Mesenteric fat pad (tissue), 1 donor: ENCODE measurements at places on chromosomes 16 and 17. TPM values are rescaled to one million over a fixed set of nuclear protein-coding genes. Genes with fewer than 3 reads are reported as not detected.

Gene CRHR1
- not detected for total RNA-seq

DNA sequence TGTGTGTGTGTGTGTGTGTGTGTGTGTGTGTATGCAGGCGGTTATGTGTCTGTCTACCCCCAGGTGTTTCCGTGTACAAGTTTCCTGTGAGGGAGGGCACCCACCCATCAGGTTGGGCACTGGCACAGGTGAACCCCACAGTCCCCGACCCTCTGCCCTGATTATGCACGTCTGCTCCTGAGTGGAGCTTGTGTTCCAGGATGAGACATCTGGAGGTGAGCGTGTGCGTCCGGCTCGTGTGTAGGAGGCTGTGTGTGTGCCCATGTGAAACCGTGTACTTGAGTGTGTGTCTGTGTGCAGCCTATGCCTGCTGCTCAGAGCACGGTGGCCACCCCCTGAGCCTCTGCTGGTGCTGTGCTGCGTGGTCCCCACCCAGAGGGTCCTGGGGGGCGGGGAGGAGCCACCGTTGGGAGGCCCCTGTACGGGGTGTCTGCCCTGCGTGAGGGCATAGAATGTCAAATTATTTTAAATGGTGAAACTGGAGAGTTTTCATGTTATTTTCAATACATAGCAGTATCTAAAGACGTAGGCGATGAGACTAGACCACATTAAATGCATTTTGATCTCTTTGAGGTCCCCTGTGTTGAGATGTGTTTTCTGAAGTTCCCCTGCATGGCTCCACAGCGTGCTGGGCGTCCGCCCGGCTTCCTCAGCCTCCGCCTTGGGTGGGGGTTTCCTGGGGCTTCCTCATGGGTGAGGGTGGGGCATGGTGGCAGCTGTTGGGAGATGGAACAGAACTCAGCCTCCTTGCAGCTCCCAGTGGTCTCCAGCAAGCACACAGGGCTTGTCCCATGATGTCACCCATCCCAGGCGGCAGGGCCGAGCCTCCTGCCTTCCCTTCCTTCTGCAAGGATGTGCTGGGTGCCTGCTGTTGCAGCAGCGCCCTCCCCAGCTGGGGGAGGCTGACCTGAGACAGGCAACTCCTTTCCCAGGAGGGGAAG lies 43.4 kb downstream of the KCNJ12 start:
- peak; percentile 85 for DNase-seq

DNA sequence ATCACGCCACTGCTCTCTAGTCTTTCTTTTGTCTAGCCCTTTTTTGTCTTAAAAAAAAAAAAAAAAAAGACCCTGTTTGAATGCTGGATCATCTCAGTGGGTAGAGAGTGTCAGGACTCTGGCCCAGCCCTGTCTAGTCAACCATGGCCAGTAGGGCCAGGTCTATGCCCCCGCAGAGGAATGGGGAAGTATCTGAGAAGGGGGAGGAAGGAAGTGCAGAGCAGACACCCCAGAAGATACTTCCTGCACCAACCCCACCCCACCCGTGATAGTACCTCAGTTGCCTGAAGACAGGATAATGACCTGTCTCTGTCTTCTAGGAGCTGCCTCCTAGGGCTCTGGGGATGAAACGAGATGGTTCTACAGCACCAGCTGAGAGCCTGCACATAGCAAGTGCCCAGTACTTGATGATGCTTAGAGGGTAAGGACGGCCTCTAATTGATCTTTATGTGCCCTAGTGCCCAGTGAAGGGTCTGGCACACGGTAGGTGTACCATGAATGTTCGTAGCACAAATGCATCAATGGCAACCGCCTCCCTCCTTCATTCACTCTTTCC lies 55.4 kb downstream of the ABAT start:
- DNase-seq, result no peak

DNA sequence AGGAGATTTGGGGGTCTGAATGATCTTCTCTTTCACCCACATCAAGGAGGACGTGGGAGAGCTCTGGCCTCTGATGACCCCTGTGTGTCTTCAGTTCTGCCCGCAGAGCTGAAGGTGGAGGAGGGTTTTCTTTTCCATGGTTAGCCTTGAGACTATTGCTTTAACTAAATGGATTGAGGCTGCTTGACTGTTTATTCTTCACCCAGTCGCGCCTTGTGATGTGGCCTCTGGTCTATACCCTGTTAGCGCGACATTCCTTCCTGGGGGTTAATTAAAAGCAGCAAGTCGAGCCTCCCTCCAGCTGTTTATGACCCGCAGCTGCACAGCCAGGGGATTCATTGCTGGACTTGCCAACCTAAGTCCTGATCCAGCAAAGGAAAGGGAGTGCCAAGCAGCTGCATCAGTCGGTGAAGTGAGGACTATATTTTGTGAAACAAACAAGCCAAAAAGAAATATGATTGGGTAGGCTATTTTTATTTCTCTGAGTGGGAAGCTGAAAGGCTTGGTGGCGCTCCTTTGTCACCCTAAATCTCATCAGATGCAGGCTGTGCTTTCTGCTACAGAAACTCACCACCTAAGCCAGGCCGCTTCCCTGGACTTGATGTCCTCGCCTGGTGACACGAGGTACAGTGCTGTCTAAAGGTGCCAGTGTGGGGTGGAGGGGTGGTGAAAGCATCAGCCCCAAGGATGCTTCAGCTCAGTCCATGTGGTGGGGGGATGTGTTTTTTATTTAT lies 11.0 kb upstream of the SEC14L1 start:
- DNase-seq, result no peak

DNA sequence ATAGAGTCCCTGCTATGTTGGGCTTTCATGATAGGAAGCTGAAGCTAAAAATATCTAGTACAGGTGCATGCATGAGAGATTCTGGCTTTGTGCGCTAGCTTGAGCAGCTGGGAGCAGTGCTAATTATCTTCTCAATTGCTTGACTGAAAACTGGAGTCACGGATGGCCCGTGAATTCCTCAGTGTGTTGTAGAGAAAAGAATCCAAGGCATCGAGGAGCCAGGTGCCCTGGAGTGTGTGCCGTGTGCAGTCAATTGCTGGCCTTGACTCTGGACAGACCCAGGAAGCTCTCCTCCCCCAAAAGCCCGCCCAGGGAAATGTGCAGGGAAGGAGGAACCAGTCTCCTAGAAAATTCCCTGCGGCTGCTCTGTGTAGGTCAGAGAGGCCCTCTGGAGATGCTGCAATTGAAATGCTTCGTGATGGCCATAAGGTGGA lies 14.2 kb downstream of the LGALS3BP start:
- no peak for DNase-seq

GRCh38 chr16:48960830-48961229 lies 320.8 kb downstream of the CBLN1 start:
- DNase-seq, result no peak

Gene PPP1R27
- not detected for total RNA-seq

- DNase-seq, result no peak
These were observed 450.3 kb upstream of the PSMD7 start for GRCh38 chr16:73846356-73846755.

Gene WNT9B
- total RNA-seq, result 0.74 TPM

- no peak for DNase-seq
These were observed 825 bp downstream of the BLMH start for GRCh38 chr17:30290696-30291542.

Gene PCTP
- total RNA-seq, result 22.5 TPM

- peak; percentile 57 for DNase-seq
These were observed 44.1 kb downstream of the CCDC42 start for GRCh38 chr17:8700546-8700945.

DNA sequence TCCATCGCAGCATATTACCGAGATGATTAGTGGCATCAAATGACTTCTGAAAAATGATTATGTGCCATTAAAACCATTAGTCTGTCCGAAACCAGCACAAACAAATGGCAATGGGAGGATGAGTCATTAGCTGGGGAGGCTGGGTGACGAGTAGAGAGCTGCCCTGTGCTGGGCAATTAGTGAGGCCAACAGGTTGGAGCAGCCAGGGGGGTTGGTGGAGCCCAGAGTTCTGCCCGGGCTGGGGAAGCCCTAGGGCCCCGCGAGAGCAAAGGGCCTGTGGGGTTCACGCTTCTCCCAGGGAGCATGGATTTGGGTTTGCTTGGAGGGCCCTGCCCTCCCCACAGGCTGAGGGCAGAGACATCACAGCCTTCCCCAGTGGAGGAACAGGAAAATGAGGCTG lies 152.1 kb upstream of the RPL38 start:
- DNase-seq, result no peak

Gene EVI2B
- 19.5 TPM for total RNA-seq

GRCh38 chr16:83433201-83433600 lies 374.6 kb upstream of the HSBP1 start:
- DNase-seq, result no peak

Gene NGFR
- total RNA-seq, result 42.0 TPM

Gene PPM1E
- 0.13 TPM for total RNA-seq

Gene FOXJ1
- 0.16 TPM for total RNA-seq

Gene SLC38A8
- not detected for total RNA-seq

Gene BCO1
- not detected for total RNA-seq

GRCh38 chr16:9650284-9650683 lies 531.9 kb downstream of the GRIN2A start:
- DNase-seq, result no peak

DNA sequence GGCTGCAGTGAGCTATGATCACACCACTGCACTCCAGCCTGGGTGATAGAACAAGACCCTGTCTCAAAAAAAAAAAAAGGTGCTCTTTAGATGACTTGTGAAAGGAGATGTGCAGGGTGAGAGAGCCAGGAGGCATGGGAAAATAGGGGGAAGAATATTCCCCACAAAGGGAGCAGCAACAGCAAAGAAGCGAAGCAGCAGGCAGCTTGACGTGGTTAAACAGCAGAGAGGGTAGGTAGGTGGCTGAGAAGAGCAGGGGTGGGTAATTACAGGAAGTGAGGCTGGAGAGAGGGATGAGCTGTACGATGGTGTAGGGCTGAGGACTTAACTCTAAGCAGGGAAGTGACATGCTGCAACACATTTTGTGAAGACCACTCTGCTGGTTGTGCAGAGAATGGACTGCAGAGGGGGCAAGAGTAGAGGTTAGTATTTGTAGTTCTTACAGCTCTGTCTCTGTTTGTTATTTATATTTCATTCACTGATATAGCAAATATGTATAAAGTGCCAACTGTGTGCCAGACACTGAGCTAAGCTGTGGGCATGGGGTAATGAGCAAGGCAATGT lies 1.6 kb downstream of the HEATR3 start:
- DNase-seq, result no peak
